Vagina (tissue), 2 donors: ENCODE measurements at places on chromosomes 2 and 18. TPM values are rescaled to one million over a fixed set of nuclear protein-coding genes. Genes with fewer than 3 reads are reported as not detected.

The BOK gene
- 35.1 TPM for total RNA-seq

The IKZF2 gene
- 29.2 TPM for total RNA-seq

The SLC5A7 gene
- total RNA-seq, result 1.7 TPM

The CDH20 gene
- not detected for total RNA-seq

The CTIF gene
- 35.1 TPM for total RNA-seq
